Glomerular endothelial cell (primary cell): ENCODE measurements at places on chromosomes 5 and 9. TPM values are rescaled to one million over a fixed set of nuclear protein-coding genes. Genes with fewer than 3 reads are reported as not detected.

Gene SLC26A2
- 17.6 and 20.8 TPM in 2 replicates for total RNA-seq

Gene TRAF1
- total RNA-seq = 4.2 and 4.3 TPM in 2 replicates

Gene CDO1
- total RNA-seq = 0.48 and 0.82 TPM in 2 replicates

Gene KIF20A
- total RNA-seq = 8.2 and 13.6 TPM in 2 replicates

Gene GABRG2
- not detected in 2 replicates for total RNA-seq

Gene ANXA2R
- 4.1 and 11.2 TPM in 2 replicates for total RNA-seq

Gene SURF2
- 21.0 and 24.4 TPM in 2 replicates for total RNA-seq

GRCh38 chr5:74648835-74649293 is 8.3 kb upstream of the ENC1 start:
- DNase-seq = no peak

- DNase-seq = no peak
These were observed 389.1 kb upstream of the WWC1 start for GRCh38 chr5:167902298-167902697.

DNA sequence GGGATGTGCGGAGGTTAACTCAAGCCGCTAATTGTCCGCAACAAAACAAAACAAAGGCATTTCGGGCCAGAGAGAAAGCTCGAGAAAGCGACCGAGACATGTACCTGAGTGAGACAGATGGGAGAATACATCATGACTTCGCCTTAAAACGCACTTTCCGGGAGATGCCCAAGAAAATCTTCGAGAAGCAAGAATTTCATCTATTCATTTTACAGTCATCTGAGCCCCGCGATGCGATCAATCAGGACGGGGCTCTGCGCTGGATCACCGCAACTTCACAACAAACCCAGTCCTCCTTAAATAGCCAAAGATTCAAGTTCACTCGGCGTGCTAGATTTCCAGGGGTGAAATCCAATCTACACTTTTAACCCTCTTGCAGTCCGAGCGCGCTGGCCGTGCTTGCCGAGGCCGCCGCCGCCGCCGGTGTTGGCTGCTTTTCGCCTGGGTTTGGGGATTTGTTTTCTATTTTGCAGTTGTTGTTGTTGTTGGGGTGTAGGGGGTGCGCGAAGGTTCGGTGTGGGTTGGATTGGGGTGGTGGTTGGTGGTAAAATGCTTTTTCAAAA is 482 bp downstream of the NFIB start:
- DNase-seq = no peak

DNA sequence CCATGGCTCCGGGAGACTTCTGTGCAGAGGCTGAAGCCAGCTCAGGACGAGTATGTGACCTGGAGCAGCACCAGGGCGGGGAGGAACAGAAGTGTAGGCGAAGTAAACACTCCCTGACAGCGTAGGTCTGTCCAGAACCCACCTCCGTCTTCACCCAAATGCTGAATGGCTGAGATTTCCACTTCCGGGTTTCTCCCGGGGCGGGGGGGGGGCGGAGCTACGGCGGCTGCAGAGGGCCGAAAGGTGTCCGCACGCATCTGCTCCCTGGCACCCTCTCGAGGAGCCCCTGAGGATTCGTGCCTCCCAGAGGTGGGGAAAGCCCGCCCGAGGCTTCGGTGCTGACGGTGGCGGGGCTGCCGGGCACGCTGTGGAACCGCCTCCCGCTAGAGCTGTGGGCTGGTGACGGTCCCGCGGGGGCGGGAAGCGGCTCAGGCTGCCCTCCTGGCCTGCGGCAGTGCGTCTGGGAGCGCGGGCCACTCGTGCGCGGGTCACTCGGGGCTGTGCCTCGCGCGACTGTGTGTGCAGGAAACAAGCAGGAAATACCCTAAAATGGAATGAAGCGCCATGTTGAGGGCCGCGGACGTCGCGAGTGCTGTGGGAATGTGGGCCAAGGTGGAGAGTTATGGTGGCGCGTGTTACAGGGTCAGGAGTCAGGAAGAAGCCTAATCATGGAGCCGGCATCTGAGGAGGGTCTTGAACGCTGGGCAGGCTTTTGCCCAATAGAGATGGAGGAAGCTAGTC is 1425.4 kb downstream of the FOXD4L5 start:
- no peak for DNase-seq

- no peak for DNase-seq
These were observed 61.3 kb upstream of the STXBP1 start for GRCh38 chr9:127550751-127551150.

- DNase-seq = no peak
These were observed 664 bp upstream of the RAB3C start for GRCh38 chr5:58582019-58582802.

GRCh38 chr9:129458155-129458661 is 162.7 kb downstream of the C9orf50 start:
- DNase-seq = no peak

DNA sequence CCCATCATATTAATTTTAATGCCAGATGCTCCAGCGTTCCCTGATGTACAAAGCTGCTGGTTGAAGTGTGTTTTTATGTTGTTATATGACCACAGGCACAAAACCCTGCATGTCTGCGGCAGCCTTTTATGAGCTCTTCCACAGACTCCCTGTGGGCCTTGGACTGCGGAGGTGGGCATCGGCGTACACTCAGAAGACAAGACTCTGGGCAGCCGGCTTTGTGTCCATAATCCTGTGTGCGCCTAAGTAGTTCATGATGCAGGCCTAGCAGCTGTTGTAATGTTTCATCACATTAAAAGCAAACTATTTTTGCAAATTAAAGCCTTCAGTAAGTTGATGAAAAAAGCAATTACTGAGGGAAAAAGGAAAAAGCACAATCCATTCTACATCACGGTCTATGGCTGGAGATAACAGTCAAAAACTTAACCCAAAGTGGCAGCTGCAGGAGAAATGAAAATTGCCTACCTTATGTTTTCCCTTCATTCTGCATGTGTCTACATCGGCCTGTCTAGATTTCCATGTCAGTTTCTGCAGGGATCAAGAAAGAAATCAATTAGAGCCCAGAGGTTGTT is 78.8 kb downstream of the SEMA6A start:
- DNase-seq = no peak

- DNase-seq = no peak
These were observed 33.3 kb downstream of the CEP72 start for GRCh38 chr5:645421-645820.

DNA sequence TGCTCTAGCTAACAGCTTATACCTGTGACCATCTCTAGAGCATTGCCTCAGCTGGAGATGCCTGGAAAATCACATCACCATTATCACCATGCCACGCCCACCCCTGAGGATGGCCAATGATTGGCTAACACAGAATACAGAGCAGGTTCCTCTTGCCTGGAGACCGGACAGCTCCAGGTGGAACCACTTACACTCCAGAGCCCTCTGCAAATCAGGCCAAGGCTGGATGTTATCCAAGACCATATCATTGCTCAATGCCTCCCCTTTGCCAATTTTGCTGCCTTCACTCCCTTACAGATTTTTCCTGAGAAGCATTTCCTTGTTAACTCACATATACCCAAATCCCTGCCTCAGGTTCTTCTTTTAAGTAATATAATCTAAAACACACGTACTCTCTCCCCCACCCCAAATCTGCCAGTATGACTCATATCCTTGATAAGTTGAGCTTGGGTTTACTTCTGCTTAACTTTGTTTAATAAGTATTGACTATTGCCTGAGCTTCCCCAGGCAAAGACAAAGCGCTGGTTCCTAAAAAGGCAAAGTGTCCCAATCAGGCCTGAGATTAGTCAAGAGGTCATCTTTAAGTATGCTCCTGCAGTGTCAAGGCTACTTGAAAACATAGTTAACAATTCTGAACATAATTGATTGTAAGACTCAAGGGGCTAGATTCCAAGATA is 309.6 kb downstream of the EPB41L4A start:
- DNase-seq = no peak

DNA sequence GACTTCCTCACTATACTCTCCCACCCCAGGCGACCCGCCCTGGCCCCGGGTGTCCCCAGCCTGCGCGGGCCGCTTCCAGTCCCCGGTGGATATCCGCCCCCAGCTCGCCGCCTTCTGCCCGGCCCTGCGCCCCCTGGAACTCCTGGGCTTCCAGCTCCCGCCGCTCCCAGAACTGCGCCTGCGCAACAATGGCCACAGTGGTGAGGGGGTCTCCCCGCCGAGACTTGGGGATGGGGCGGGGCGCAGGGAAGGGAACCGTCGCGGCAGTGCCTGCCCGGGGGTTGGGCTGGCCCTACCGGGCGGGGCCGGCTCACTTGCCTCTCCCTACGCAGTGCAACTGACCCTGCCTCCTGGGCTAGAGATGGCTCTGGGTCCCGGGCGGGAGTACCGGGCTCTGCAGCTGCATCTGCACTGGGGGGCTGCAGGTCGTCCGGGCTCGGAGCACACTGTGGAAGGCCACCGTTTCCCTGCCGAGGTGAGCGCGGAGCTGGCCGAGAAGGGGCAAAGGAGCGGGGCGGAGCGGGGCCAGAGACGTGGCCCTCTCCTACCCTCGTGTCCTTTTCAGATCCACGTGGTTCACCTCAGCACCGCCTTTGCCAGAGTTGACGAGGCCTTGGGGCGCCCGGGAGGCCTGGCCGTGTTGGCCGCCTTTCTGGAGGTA is 2.1 kb downstream of the CA9 start:
- DNase-seq = no peak

DNA sequence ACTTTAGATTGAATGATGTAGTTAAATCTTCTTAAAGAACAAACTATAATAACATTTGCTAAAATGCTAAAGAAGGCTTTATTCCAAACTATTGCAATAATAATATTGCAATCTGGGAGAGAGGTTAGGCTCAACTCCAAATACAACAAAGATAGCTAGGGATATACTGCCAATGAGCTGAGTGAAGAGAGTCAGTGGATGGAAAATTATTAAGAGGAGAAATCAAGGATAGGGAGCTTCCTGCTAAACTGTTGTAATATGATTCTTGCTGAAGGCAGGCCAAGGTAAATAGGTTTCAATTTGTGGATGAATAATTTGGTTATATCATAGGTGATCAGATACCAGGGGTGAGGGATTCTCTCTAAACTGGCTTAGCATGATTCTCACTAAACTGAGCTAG is 1651.5 kb downstream of the EFNA5 start:
- DNase-seq = no peak

DNA sequence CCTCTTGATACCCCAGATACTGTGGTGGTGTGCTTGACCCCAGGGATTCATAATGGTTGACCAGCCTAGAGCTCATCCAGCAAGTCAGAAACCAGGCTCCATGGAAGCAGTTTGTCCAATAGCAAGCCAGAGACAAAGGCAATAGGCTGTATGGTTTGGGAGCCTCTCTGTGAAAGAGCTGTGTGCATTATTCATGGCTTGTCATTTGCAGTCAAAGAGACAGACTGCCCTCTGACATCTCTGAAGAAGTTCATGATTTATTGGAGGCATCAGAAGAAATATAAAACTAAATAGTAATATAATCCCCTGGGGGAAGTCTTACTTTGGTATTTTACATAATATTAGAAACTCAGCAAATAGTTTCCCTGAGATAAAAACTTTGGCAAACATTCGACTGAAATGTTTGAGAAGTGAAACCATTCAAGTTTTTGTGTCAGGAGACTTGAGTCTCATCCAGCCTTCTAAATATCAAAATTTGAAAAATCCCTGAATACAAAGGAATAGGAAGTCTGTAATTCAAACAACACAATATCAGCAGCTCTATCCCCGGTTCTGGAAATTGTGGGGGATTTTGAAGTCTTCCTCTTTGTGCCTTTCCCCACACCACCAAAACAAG is 250.3 kb downstream of the ZSWIM6 start:
- no peak for DNase-seq

DNA sequence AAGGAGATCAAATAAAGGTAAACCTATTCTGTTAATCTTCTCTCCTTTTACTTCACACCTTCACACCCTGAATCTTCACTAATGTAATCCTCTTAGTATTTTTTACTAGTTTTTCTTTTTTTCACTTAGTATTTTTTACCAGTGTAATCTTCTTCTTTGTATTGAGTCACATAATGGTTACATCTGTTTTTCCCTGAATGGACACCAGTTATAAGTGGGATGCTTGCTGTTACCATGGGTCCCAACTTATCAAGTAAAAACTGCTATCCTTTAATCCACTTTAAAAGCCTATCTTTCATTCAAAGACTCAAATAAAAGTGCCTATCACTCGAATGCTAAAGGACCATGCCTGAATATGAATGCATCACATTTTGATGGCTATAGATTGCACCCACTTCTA is 15.1 kb downstream of the ZFAND5 start:
- no peak for DNase-seq

- DNase-seq = no peak
These were observed 6.8 kb downstream of the ZNF510 start for GRCh38 chr9:96771124-96771523.

DNA sequence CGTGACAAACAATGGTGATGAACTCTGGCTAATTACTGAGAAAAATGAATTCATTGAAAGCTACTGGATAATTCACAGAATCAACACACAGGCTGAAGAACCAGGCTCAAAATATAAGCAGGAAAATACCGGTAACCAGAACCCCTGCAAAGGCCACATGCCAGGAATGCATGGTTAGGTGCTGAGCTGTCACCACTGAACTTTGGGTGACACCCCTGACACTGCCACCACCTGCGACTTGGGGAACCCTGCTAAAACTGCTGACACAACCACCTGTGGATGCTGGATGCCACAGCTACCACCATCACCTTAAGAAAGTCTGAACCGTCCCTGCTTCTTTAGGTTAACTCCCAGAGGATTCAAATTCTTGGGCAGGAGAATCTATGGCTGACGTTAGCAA is 72.0 kb upstream of the NR4A3 start:
- DNase-seq = no peak
